ENCODE measurements at places on chromosomes 6 and 20.

- DNase-seq, result no peak
Observed at GRCh38 chr6:104266922-104267321, 592.8 kb downstream of the HACE1 start.

DNA sequence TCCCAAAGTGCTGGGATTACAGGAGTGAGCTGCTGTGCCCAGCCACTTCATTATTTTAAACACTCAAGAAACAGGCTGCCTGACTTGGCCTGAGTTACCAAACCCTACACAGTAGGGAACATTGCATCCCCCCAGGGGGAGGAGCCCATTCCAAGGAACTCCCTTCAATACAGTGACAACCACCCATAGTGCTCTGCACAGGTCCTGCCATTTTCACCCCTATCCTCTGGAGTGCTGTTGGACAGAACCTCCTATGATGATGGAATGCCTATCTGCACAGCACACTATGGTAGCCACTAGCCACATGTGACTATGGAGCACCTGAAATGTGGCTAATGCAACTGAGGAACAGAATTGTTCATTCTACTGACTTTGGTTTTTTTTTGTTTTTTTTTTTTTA lies 11.7 kb downstream of the ACOT8 start:
- no peak for DNase-seq

DNA sequence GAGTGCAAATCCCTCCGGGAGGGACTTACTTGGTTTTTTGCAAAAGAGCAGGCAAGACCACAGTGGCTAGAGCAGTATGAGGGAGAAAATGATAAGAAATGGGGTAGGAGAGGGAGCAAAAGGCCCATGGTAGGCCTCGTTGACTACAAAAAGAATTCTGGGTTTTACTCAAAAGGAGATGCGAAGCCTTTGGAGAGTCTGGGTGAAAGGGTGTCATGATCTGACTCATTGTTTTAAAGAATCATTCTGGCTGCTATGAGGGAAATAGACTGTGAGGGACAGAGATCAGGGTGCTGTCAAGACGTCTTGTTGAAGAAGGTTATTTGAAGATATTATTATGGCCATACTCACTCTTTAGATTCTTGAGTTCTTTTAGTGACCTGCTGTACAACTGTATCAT lies 13.0 kb downstream of the TBC1D32 start:
- DNase-seq, result no peak

GRCh38 chr6:123687864-123688263 lies 51.1 kb upstream of the TRDN start:
- DNase-seq, result no peak

GRCh38 chr6:21003780-21004541 lies 469.7 kb downstream of the CDKAL1 start:
- DNase-seq, result no peak

GRCh38 chr6:107866606-107867301 lies 42.6 kb upstream of the SCML4 start:
- peak; percentile 31 for DNase-seq

GRCh38 chr6:94733066-94733465 lies 844.3 kb upstream of the MANEA start:
- DNase-seq, result no peak

GRCh38 chr6:13273202-13273930 lies 55.0 kb downstream of the TBC1D7 start:
- DNase-seq, result no peak

DNA sequence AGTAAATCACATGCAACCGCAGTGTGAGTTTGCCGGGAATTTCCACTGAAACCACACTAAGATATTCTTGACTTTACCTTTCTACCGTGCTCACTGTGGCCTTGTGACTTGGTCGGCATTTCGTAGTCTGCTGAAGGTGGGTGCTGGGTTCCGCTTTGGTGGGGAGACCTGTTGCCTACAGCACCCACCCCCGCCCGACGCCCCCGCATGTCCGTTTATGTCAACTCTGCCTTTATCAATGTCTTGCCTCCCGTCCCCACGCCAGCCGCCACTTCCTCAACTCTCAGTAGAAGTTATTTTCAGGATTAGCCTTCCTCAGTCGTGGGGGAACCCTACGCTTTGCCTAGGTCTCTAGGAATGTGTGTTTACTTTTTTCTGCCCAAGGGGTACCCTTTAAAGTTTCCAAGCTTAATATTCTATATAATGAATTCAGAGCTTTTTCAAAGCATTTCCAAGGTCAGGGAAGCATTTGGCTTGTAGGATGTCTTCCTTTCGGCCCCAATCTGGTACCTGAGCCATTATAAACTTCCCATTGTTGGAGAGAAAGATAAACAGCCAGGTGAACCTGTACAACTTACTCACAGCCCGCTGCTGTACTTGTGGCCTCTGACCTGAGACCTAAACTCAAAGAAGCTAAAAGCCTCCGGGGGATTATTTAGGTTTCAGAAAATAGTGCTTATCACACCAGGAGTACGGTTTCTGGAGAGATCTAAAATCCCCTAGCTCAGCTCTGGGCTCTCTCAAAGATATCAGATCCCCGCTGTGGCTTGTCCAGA lies 54.2 kb downstream of the TBC1D7 start:
- peak; percentile 38 for DNase-seq

GRCh38 chr6:26075063-26075717 lies 12.0 kb upstream of the HFE start:
- DNase-seq, result no peak

DNA sequence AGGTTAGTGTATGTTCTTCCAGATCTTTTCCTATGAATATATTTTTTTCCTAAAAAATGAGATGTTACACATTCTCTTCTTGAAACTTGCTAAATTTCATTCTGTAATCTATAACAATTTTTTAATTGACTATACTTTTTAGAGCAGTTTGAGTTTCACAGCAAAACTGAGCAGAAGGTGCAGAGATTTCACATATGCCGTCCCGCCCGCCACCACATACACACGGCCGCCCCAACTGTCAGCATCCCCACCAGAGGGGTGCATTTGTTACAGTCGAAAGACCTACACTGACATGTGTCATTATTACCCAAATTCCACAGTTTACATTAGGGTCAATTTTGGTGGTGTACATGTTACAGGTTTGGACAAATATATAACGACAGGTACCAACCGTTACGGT lies 116.5 kb downstream of the IRF4 start:
- DNase-seq, result no peak

GRCh38 chr20:18750735-18751134 lies 62.8 kb upstream of the SCP2D1 start:
- no peak for DNase-seq

Measured in T-helper 1 cell (primary cell).